ENCODE measurements at places on chromosomes 4 and X.

- DNase-seq = no peak
These were observed 141.8 kb downstream of the JADE1 start for GRCh38 chr4:128951316-128951715.

GRCh38 chrX:153414856-153415510 lies 3.7 kb downstream of the ZFP92 start:
- DNase-seq = no peak

GRCh38 chr4:153817466-153817865 lies 28.6 kb upstream of the SFRP2 start:
- no peak for DNase-seq

- DNase-seq = no peak
These were observed 44.1 kb upstream of the SH3RF1 start for GRCh38 chr4:169314906-169315305.

- DNase-seq = no peak
These were observed 51.8 kb upstream of the CBLL2 start for GRCh38 chrX:22220941-22221340.

DNA sequence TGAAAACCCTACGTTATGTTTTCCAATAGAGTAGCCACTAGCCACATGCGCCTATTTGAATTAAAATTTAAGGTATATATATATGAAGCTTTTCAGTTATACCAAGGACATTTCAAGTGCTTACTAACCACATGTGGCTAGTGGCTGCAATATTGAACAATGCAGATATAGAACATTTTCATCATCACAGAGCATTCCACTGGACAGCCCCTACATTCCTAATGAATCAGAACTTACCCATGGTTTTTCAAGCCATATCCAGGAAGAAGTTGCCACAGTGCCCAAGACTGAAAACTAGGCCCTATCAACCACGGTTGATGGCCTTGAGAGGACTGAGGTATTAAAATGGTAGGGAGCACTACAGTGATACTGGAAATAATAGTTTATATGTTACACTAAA lies 29.7 kb downstream of the NEK1 start:
- DNase-seq = no peak

All from stimulated activated CD4-positive, alpha-beta T cell treated with anti-CD3 and anti-CD28 coated beads, Interleukin-12 subunit alpha, Interleukin-12 subunit beta, amount 100 ng/mL, for 24 hours (primary cell).